NCI-H226 (cell line): ENCODE measurements at places on chromosomes 12 and 14.

GRCh38 chr14:62824086-62824485, 221.2 kb downstream of the KCNH5 start:
- peak; percentile 21 for DNase-seq

DNA sequence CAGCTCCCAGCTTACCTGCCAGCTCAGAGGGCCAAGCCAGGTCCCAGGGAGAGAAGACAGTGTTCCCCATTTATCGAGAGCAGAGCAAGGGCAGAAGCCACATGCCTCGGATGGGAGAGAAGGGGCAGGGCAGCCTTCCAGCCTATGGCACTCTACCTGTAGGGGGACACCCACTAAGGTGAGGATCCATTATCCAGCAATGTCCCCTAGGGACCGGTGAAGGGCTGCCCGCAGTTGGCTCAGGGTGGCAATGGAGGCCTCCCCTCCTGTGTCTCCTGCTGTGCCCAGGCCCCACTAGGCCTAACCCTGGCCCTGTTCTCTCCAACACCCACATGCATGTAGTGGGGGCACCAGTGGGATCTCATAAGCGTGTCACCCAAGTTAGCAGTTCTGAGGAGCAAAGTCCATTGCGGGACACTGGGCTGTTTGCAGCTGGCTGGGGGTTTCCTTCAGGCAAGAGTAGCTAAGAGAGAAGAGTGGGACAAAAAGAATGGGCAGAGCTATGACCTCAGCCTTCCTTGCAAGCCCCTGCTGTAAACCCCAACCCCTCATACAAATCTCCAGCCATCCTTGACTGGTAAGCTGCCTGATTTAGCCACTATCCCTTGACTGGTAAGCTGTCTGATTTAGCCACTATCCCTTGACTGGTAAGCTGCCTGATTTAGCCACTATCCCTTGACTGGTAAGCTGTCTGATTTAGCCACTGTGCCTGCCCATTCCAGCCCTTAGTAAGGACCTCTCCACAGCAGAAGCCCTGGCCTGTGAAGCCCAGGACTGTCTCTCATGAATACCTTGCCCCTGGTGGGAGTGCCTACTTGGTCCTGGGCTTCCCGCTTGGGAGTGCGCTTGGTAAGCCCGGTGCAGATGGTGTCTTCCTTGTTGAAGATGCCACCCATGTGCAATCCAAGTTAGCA, 5.2 kb upstream of the ASB2 start:
- no peak for DNase-seq

DNA sequence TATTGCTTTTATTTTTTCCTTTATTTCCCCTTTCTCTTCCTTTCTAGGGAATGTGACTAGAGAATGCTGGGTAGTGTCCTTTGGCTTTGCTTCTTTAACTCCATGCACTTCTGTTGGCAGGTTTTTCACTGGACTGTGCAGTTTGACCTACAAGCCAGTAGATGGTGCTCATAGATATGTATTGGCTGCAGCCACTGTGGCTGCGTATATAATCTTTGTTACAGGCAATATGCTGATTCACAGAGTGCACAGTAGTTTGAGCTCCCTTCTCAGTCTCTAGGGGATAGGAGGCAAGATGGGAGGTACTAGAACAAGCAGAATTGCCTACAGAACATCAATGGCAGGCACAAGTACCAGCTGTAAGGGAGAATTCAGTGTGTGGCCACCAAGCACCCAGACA, 503.5 kb downstream of the LRFN5 start:
- peak; percentile 19 for DNase-seq

DNA sequence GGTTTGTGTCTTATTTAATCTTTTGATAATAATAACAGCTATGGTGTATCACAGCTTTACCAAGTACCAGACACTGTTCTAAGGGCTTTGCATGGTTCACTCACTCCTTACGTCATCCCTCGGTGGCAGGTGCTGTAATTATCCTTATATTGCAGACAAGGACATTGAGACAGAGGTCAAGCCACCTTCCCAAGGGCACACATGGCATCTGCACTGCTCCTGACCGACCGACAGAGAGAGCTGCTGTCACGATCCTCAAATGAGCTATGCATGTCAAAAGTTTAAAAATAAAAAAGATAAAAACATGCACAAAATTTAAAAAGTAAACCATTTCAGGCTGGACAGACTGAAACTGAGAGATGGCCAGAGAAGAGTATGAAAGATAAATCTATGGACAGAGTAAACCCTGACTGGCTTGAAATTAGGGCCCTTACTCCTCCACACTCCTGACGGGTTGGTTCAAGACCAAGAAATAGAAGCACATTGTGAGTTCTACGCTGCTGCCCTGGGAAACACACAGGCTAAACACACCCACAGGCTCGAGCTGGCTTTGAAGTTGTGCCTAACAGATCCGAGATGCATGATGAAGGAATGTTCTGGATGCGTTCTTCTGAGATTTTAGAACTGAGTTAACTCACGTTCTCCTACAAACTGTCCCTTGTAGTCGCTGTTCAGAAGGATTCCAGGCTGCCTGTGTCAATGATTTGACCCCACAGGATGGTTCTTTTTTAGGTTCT, 268.7 kb downstream of the ZFP36L1 start:
- DNase-seq, result no peak

DNA sequence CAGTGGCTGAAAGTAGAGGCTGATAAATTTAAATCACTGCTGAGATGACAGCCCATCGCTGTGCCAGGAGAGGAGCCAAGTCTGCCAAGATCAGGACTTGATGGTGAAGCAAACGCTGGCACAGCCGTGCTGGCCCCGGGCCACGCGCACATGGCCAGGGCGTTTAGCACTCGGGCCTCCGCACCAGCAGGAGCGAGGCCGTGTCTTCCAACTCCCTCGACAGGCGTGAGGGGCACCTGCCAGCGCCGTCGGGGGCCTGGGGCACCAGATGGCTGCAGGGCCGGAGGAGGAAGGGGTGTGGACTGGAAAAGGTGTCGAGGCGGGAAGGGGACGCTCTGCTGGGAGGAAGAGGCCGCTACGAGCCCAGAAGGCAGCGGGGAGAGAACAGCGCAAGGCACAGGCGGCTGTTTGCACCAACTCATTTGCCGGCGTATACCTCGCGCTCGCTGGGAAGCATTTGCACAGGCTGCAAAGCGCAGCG, 29.5 kb downstream of the RIMBP2 start:
- no peak for DNase-seq

DNA sequence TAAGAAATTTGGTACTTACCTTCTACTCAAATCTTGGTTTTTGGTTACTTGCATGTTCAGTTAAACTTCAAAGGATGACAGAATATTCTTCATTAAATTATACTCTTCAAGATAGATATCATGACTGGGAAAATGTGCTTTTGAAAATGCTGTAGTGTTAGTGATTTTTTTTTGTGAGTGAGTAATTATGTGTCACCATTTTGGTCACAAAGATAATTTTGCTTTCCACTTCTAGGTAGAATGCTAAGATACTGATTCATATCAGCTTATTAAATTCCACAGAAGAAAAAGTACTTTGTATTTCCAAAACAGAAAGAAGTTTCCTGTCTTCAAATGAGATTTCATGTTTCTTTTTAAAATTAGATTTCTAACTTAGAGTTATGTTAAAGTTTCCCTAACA, 61.2 kb downstream of the ATXN7L3B start:
- peak; percentile 3 for DNase-seq

DNA sequence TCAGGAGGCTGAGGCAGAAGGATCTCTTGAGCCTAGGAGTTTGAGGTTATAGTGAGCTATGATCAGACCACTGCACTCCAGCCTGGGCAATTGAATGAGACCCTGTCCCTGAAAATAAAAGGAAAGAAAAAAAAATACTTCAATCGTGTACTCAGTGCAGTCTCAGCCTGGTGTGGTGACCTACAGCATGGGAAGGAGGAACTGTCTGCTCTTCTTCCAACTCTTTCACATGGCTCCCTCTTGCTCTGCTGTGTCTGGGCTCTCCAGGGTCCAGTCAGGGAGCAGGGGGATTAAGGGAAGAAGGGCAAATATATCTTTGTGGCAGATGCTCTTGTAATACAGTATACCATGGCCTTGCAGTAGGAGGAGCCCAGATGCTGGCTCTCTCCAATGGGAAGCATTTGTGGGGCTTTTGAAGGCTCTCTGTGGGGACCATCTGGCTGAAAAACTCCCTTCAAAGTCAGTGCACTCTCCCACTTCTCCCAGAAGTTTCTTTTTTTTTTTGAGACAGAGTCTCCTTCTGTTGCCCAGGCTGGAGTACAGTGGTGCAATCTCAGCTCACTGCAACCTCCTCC, 76.6 kb upstream of the TMPO start:
- no peak for DNase-seq

GRCh38 chr14:28780843-28781820, 14.5 kb downstream of the FOXG1 start:
- no peak for DNase-seq

DNA sequence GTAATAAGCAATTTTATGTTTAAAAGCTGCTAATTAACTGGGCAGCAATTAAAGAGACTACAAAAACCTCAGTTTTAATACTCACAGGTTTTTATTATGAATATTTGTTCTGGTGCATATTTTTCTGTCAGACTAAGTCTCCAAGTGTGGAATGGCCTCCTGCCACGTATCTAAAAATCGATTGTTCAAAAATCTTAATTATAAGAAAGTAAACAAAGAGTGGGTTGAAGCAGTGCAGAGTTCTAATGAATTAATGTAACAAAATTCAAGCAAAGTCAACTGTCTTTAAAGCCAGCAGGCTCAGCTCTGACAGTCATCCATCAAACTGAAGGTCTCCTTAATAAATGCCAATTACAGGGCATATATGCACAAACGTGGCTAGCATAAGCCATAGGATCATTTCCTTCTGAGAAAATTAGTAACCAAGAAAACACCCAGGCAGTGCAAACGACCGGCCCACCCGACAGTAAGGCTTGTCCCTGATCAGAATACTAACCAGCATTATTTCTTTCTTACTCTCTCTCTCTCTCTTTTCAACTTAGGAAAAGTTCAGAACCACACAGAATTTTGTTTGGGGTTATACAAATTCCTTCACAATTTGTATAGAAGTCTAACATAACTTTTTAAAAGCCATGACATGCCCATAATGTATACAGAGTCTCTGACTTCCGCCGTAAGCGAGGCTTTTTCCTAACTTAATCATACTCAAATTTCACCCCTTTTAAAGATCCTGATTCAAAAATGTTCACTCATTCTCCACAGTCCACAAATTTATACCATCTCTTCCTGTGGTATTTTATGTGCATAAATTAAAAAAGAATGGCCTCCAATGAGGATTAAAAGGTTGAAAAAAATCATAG, 83.8 kb downstream of the SLC25A21 start:
- no peak for DNase-seq

- DNase-seq, result peak; percentile 99
Measured at GRCh38 chr12:42961395-42961794, 371.8 kb upstream of the PRICKLE1 start.

- DNase-seq, result no peak
Measured at GRCh38 chr12:81956468-81956860, 197.3 kb upstream of the PPFIA2 start.
